NCI-H1105 treated with DMSO at 0.1 percent for 48 hours (cell line): ENCODE measurements at places on chromosomes 12 and 14.
A peak's percentile ranks its signal among the peaks of the same experiment; 100 is the strongest.

DNA sequence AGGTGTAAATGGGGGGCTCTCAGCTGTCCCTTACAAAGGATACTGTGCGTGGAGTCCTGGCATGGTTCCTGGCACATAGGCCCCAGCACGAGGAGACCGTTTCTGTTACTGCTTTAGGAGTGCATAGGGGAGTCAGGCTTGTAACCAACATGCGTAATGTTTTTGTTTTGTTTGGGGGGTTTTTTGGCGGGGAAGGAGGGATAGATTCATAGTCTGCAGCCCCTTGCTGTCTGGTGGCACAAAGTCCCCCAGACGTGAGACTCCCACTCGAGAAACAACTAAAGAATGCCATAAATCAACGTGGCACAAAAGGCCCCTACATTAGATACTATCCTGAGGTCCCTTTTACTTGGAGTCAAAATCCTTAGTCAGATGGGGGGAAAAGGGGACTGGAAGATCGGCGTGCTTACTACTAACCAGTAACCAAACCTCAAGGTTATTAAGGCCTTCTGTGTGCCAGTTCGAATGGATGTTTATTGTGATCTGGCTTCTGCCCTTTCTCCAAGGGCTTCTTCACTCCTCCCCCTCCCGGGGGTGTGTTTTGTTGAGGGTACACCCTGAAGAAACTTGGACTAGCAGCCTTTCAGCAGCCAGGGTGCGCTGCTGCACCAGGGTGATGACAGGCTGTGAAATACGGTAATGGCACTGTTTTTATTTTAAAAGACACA is 874 bp downstream of the ISCU start:
- peak; percentile 75 for DNase-seq

DNA sequence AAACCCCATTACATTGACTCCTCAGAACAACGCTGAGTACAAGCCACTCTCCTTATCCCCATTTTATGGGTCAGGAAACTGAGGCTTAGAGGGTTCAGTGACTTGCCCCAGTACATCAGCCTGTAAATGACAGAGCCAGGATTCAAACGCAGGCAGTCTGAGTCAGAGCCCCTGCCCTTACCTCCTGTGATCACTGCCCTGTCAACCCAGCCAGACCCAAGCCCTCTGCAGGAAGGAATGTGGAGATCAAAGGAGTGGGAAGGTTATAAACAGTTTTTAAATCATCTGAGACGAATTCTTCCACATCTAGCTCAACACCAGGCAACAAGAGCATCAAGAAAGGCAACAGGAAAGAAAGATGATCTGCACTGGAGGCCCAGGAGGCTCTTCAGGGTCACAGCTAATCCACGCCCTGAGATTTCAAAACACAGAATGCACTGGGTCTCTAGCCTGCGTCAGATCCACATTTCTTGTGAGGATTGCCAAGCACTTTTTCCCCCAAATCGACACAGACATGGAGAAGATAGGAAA is 38.5 kb downstream of the SPTB start:
- DNase-seq = no peak

- no peak for DNase-seq
Observed at GRCh38 chr14:104419865-104420505, 159.6 kb upstream of the C14orf180 start.

GRCh38 chr14:99476864-99477263 is 3.8 kb downstream of the SETD3 start:
- DNase-seq = no peak

GRCh38 chr12:132801741-132802140 is 26.9 kb downstream of the GOLGA3 start:
- DNase-seq = no peak

GRCh38 chr12:62799126-62799736 is 135.7 kb downstream of the PPM1H start:
- DNase-seq = peak; percentile 67

GRCh38 chr12:66387117-66387516 is 84.8 kb downstream of the HELB start:
- no peak for DNase-seq

GRCh38 chr14:92978229-92979021 is 55.5 kb downstream of the CHGA start:
- DNase-seq = no peak

- DNase-seq = no peak
Observed at GRCh38 chr12:12350868-12351463, 924 bp upstream of the MANSC1 start.

DNA sequence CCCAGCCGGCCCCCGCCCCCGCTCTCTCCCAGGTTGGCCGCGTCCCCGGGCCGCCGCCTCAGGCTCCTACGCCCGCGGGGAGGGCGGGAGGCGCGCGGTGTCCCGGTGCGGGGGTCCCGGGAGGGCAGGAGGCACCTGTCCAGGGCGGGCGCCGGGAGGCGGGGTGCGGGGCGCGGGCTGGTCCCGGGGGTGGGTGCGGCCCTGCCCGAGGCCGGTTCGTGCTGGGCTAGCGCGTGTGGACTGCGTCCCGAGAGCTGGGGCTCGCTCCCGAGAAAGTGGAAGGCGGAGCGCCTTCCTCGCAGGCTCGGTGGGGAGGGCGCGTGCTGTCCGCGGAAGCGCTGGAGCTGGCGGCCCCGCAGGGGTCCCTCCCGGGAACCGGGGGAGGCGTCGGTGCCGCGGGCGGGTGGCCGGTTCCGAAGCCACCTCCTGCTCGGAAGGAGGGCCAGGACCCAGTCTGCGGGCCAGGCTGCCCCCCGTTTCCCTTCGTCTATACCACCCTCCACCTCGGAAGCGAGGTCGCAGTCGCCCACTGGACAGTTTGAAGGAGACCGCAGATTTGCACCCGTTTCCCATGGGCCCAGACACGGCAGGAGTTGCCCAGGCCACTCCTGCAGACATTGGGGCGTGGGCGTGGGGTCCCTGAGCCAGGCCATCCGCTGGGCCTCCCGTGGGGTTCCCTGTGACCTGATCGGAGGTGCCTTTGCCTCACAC is 636 bp downstream of the ZFYVE21 start:
- DNase-seq = no peak

GRCh38 chr12:27913999-27914614 is 58.4 kb downstream of the PTHLH start:
- no peak for DNase-seq

- no peak for DNase-seq
Observed at GRCh38 chr12:24776861-24777260, 172.0 kb downstream of the BCAT1 start.

DNA sequence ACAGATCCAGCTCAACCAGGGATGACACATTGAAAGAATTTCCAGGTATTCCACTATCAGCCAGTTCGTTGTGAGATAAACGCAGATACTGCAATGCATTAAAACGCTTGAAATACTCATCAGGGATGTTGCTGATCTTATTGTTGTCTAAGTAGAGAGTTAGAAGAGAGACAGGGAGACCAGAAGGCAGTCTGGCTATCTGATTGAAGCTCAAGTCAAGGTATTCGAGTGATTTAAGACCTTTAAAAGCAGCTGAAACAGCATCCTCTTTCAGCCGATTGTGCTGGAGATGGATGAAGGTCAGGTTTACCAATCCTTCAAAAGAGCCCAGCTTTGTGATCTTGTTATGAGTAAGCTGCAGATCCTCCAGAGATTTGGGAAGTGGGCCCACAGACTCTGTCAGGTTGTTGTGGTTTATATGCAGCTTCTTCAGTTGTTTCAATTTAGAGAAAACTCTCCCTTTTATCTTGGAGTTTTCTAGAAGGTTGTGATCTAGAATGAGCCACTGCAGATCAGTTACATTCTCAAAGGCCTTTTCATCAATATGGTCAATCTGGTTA is 3.0 kb downstream of the LUM start:
- DNase-seq = no peak

DNA sequence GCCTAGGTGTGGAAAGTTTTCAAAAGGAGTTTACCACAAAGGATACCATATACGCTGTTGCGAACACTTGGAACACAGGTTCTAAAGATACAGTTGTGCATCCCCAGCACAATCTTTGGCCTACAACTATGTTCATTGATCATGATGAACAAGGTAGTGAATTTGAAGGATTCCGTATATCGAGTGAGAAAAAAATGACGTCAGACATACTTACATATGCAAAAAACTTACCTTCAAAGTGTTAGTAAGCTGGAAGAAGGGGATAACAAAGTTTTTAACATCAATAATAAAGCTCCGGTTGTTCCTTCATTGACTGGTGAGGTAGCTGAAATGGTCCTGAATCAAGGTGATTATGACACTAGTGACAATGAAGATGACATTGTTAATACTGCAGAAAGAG is 133.9 kb upstream of the PDE3A start:
- no peak for DNase-seq

- no peak for DNase-seq
Observed at GRCh38 chr12:46451276-46452021, 78.9 kb upstream of the SLC38A2 start.

DNA sequence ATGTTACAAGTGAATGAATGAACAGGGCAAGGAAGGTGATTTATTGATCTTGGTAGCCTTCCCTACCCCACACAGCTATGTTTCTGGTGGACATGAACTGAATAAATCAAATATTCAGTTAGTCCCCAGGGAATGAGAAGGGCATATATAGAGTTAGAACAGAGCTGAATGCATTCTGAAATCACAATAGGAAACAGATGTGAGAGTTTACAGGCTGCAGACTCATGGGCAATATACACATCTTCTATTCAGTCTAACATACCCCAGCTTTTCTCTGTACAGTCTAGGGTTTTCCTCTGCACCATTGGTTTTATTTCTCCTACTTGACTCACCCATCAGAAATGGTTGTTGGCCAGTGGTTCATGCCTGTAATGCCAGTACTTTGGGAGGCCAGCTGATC is 7.3 kb upstream of the STX2 start:
- no peak for DNase-seq

- DNase-seq = no peak
Observed at GRCh38 chr14:35368139-35368460, 36.4 kb downstream of the NFKBIA start.

- DNase-seq = no peak
Observed at GRCh38 chr14:85580536-85581140, 50.7 kb downstream of the FLRT2 start.

DNA sequence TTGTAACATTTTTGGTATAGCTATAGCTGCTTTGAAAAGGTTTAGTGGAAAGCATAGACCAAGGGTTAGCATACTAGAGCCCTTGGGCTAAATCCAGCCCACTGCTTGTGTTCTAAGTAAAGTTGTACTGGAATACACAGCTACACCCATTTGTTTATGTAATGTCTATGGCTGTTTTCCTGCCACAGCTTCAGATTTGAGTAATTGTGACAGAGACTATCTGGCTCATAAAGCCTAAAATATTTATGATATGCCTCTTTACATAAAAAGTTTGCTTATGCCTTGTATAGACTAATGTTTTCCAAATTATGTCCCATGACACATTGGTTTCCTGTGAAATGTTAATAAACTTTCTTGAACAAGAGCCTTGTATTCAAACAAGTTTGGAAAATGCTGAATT is 234.8 kb upstream of the ATP2B1 start:
- DNase-seq = no peak

DNA sequence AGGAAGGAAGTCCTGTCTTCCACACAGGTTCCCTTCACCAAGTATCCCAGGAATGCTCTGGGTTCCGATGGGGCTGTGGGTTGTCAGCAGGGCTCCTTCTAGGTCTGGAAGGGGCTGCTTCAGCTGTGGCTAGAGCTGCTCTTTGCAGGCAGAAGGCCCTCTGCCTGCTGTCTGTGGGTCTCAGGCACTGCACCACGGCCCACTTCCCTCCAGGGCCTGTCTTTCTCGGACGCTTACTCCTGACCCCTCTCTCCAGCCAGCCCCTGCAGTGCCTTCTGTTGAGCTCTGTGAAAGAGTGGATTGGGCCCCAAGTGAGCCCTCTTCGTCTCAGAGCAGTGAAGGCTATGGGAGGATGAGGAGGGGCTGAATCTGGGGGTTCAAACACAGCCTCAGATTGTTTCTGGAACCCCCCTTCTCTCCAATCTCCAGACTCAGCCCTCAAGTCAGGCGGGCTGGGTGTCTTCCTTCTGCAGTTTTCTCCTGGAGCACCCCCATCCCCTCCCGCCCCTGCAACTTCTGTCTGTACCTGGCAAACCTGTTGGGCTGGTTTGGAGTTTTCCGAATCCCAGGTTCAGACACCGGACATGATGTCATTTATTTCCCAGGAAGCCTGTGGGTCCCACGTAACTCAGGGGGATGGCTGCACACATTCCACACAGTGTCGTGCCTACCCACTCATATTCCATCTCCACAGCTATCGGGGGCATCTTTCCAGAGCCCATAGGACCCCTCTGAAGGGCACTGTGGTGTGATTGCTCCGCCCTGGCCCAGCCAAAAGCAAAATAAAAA is 24.9 kb upstream of the SPPL3 start:
- DNase-seq = no peak

- no peak for DNase-seq
Observed at GRCh38 chr14:44833376-44834060, 128.2 kb downstream of the KLHL28 start.

GRCh38 chr12:67722296-67722695 is 73.8 kb downstream of the DYRK2 start:
- no peak for DNase-seq

GRCh38 chr12:130614530-130614905 is 101.6 kb downstream of the RIMBP2 start:
- DNase-seq = no peak

GRCh38 chr12:90086281-90086680 is 377.6 kb upstream of the ATP2B1 start:
- DNase-seq = no peak

DNA sequence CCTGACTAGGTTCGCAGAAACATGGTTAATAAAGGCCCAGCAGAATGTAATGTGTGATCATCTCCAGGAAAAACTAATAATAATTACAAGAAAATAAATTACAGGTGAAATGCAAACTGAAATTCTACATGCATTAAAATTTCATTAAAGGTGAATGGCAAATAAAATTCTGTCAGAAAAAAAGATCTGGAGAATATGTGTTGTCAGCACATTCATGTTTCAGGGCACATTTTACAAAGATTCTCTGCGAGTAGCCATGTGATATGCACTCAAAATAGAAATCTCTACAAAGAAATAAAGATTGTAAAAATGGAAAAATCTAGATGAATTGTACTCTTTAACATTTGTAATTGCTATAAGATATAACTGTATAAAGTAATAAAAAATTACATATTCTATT is 765.2 kb downstream of the TMEM121 start:
- DNase-seq = no peak

- DNase-seq = no peak
Observed at GRCh38 chr12:57250956-57251355, at the start of gene STAC3. TSS of gene STAC3 (minus strand) at chr12:57251187. CDS start at chr12:57249636, 1,551 bp downstream.

GRCh38 chr14:22814941-22815713 is at the start of gene SLC7A7:
TSS of gene SLC7A7 (minus strand) at chr14:22815435. CDS start at chr14:22813398, 2,037 bp downstream.
- DNase-seq = no peak
